ENCODE measurements at places on chromosomes 3 and 15.

DNA sequence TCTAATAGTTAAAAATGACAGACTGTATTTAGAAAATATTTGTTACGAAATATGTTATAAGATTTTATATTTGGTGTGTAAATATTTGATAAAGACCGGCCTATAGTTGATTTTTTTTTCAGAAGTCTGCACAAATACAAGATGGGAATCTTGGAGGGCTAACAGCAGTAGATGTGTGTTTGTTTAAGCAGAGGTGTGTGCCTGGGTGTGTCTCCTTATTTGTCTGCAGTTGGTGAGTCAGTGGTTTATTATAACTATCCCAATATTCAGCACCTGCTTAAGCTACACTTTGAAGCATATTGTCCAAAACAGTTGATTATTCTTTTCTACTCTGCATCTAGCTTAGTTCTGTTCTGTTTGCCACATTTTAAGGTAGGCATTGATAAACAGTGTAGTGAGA, 12.4 kb downstream of the GLCE start:
- DNase-seq = no peak

DNA sequence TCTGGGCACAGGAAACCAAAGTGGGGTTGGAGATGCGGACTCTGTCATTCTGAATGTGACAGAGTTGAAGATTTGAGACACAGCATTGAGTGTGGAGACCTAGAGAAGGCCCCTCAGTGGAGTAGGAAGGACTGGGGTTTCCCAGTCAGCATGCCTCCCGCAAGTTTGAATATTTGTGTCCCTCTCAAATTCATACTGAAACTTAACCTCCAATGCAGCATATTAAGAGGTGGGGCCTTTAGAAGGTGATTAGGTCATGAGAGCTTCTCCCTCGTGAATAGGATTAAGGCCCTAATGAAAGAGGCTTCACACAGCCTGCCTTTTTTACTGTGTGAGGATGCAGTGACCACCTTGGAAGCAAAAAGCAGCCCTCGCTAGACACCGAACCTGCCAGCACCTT, 8.0 kb downstream of the HDDC3 start:
- DNase-seq = no peak

GRCh38 chr3:42394579-42395288, 15.7 kb downstream of the LYZL4 start:
- no peak for DNase-seq

DNA sequence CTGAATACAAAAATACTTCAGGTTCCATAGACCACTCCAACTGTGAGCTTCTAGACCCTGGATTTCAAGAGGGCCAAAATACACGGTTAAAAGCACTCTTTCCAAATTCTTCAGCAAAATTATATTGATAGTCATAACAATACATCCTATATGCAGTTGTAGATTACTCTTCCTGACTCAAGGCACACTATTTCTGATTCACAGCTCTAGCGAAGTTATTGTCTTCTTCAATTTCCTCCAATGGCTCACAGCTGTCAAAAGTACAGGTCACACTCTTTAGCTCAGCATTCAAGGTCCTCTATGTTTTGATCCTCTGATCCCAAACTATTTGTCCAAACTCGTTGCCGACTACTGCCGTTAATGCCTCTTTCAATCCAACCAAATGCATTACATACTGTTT, 13.5 kb upstream of the CCDC80 start:
- DNase-seq = no peak

DNA sequence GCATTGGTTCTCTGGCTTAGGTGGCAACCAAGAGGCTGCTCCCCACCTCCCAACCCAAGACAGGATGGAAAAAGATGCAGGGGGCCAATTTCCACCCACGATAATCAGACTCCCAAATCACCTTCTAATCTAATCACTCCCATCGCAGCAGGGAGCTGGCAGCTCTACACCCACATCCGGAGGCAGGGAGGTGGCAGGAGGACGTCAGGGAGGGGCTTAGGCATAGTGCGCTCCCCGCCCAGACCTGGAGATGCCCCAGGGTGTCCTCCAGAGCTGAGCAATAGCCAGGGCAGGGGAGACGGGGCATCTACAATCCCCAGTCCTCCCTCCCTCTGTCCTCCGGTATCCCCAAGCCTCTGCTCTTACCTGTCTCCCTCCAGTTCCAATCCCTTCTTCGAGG, 70.5 kb upstream of the SEC13 start:
- peak; percentile 20 for DNase-seq

DNA sequence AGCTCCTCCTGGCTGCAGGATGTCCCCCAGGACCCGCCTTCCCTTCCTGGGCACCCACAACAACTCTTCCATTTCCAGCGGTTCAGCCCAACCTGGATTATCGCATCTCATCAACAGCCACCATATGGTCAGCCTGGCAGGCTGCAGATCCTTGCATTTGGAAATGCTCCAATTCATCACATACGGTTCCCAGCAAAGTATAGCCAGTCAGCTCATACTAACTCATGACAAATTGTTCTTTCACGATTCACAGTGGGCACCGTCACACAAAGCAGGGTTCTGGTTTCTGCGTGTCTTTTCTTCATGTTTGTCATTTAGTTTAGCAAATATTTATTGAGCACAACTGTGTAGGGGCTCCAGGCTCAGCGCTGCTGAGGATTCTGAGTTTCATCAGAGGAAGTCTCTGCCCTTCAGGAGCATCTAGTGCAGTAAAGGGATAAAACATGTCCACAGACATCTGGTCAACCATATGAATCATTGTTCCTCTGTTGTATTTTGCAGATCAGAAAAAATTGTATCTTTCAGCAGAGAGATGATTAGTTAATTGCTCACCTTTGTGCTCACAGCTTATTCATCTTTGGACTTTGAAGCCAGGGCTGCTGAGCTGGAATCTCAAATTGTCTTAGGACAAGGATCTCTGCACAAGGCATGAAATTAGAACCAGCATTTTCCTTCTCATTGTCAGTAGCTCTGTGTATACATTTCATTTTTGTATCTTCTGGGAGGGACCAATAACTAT, 125.1 kb downstream of the GABRG3 start:
- DNase-seq = no peak

- no peak for DNase-seq
These were observed 13.2 kb downstream of the CYP19A1 start for GRCh38 chr15:51325167-51325566.

GRCh38 chr3:80391573-80391972, 623.8 kb upstream of the ROBO1 start:
- no peak for DNase-seq

- DNase-seq = no peak
These were observed 86.2 kb downstream of the MITF start for GRCh38 chr3:69825446-69825845.

DNA sequence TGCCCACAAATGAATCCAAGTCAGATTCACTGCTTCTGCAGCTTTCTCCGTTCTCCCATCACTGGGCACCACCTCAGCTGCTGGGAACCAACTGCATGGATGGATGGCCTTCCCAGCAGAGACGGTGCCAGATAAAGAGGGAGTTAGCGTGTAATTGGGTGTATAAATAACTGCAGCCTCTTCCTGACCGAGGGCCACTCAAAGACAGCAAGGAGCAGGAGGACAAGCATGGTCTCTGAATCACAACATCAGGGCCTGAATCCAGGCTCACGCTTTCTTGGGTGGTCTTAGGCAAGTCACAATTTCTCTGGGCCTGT, 31.7 kb downstream of the TSPAN3 start:
- DNase-seq = no peak

GRCh38 chr15:57133127-57133968, 214.9 kb downstream of the TCF12 start:
- DNase-seq = no peak

- no peak for DNase-seq
These were observed 891 bp downstream of the NXPE3 start for GRCh38 chr3:101779822-101780381.

GRCh38 chr15:98997755-98998154, 9.8 kb downstream of the PGPEP1L start:
- no peak for DNase-seq

DNA sequence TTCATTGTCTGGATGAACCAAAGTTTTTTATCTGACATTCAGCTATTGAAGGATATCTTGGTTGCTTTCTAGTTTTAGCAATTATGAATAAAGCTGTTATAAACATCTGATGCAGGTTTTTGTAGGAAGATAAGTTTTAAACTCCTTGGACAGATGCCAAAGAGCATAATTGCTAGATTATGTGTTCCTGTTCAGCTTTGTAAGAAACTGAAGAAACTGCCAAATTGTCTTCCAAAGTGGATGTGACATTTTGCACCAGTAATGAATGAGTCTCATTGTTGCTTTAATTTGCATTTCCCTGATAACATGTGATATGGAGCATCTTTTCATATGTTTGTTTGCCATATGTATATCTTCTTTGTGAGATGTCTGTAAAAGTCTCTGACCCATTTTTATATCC, 239.9 kb upstream of the TTC14 start:
- DNase-seq = no peak

DNA sequence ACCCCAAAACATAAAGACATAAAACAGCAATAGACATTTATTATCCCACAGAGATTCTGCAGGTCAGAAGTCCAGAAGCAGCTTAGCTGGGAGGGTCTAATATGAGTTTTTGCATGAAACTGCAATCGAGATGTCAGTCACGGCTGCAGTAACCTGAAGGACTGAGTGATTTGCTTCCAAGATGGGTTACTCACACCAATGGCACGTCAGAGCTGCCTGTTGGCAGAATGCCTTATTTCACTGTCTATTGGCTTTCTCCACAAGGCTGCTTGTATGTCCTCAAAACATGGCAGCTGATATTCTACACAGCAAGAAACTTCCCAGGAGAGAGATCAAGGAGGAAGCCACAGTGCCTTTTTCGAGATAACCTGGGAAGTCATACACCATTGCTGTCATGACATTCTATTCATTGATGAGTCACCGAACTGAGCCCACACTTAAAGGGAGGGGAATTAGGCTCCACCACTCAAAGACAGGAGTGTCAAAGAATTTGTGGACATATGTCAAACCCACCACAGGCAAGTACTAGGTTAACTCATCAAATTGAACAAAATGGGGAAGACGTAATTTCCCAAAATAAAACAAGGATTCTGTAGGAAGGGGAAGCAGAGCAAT, 122.2 kb downstream of the SYNPR start:
- DNase-seq = no peak

DNA sequence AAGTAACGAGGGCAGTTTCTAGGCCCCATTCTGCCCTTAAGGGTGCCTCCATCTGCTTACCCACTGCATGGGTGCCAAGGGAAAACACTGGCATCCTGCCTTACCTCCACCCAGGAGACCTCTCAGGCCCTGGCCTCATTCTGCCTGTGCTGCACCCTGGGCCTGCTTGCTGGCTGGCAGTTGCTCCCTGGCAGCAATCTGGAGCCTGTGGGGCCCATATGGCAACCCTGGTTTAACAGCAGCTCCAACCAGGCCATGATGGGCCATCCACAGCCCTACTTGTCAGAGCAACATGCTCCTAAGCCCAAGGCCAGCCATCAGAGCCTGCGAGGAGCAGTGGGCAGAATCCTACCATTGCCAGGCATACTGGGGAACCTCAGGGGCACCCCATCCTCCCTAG, 3.7 kb downstream of the C3orf18 start:
- DNase-seq = no peak

- no peak for DNase-seq
These were observed 29.7 kb downstream of the STARD9 start for GRCh38 chr15:42604894-42605744.

DNA sequence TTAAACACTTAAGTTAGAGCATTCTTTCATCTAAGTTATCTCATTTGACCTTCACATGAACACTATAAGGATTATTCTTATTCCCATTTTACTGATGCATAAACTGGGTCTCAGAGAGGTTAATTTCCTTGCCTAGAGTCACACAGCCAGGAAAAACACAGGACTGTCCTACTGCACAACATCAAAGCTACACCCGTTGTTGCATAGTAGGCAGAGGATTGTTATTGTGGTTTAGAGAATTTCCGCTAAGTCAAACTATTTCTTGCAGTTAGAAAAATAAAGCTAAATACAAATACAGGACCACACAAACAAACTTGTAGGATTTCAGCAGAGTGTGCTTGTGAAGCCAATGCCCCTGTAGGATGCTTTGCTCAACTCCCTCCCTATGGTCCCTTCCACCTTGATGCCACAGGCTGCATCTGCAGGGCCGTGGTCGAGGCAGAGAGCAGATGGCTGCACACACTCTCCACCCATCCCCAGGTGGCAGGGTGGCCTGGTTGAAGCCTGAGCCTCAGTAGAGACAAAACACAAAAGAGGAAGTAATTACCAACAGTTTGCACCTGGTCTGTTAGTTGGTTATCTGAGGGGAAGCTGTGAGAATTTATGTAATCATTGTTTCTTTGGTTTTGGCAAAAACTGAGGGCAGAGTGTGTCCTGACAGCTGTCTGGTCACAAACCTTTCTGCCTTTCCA, 41.1 kb upstream of the SKOR1 start:
- DNase-seq = peak; percentile 31

GRCh38 chr15:51374131-51374530, 32.7 kb downstream of the GLDN start:
- DNase-seq = no peak

DNA sequence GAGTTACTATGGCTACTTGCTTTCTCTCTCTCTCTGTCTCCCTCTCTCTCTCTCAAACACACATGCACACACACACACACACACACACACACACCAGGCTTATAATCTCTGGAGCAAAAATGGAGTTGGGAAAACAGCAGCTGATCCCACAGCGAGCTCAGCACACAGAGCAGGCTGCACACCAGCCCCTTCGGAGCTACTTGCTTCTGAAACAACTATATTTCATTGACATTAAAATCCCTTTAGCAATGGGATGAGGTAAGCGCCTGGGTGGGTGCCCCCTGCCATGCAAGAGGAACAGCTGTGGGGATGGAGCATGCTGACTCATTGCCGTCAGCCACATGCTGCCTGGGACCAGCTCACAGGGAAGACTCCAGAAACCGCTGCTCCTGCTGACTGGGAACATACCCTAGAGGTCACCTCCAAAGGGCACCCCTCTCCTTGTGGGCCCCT, 45.7 kb downstream of the B3GNT5 start:
- DNase-seq = no peak

Measured in CD4-positive, alpha-beta T cell treated with Interferon alpha-2 for 1 hour (primary cell).